T-helper 22 cell (primary cell): ENCODE measurements at places on chromosomes 16 and 17.

DNA sequence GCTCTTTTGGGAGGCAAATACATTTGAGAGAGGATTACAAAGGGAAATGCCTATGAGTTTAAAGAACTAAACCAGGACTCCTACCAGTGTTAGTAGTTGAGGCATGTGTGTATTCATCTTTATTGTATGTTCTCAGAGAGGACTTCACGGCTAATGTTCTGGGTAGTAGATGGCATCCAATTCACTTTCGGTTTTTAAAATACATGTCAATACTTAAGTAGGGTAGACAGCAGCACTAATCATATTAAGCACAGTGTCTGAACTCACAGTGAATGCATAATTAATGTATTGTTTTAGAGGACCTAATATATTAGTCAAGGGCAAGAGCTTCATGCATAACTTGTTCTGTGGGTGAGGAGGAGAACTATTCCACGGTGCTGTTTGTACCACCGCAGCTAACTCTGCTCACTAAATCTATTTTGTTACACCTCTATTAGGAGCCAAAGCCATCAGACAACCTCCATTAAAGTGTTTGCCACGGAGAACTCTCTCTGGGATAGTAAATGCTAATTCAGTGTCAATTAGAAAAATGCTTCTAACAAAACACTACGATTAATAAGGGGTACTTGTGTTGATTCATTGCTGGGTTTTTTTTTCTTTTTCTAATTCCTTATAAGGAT, 56.3 kb downstream of the COX10 start:
- no peak for DNase-seq

DNA sequence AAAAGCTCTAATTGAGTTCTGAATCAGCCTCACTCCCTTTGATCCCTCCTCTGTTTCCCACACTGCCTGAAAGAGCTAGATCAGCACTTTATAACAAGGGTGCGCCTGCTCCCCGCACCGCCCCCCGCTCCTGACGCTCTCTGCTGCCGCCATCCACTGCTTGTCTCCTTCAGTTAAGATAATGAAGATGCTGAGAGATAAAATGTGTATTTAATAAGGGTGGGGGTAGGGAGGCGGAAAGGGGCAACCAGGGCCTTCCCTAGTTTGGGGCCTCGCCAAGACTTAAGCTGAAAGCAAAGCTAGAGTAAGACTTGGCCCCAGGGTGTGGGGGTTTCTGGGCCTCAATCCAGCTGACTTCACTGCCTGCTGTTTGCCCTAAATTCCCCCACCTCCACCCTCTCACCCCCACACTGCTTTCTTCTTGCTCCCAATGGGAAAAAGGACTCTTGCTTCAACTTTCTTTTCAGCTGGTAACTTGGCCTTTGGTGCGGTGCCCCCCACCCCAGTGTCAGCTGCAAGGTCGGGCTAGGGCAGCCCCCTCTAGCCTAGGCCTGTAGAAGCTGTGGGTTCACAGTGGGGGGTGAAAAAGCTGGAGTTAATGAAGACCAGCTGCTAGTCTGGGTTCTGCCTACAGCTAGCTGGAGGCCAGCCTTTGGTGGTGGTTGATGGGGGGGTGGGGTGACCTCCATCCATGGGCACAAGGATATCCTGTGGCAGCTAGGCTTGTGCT, 1.8 kb upstream of the RARA start:
- DNase-seq: no peak

- no peak for DNase-seq
Observed at GRCh38 chr17:35727635-35728034, 3.8 kb upstream of the RASL10B start.

- DNase-seq: no peak
Observed at GRCh38 chr17:27756467-27757371, 43.6 kb downstream of the NOS2 start.

- no peak for DNase-seq
Observed at GRCh38 chr17:17089796-17090641, 47.8 kb downstream of the MPRIP start.

GRCh38 chr16:1764971-1765370, 6.4 kb downstream of the NME3 start:
- DNase-seq: no peak

GRCh38 chr16:3281222-3281820, 2.0 kb upstream of the ZNF263 start:
- DNase-seq: no peak

DNA sequence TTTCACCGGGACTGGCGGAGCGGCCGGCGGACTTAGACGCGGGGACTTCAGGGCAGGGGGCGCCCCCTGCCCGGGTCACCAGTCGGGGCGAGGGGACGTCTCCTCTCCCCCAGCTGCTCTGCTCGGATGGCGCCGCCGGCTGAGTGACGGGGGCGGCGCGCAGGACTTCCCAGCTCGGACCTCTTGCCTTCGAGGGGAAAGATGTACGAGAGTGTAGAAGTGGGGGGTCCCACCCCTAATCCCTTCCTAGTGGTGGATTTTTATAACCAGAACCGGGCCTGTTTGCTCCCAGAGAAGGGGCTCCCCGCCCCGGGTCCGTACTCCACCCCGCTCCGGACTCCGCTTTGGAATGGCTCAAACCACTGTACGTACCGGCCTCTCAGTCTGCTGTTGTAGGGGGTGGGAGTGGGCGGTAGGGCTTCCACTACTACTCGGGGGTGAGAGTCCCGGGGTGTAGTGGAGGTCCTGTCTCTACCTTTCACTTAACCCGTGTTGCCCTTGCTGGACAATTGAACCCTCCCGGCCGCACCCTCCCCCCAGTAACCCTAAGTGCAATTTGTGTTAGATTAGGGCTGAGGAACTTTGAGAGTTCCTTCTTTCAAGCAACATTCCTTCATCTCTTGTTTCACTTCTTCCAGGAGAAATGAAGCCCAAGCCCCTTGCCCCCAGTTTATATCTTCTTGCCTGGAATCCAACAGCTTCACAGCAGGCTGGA, 21.9 kb downstream of the GJD3 start:
- DNase-seq: no peak

DNA sequence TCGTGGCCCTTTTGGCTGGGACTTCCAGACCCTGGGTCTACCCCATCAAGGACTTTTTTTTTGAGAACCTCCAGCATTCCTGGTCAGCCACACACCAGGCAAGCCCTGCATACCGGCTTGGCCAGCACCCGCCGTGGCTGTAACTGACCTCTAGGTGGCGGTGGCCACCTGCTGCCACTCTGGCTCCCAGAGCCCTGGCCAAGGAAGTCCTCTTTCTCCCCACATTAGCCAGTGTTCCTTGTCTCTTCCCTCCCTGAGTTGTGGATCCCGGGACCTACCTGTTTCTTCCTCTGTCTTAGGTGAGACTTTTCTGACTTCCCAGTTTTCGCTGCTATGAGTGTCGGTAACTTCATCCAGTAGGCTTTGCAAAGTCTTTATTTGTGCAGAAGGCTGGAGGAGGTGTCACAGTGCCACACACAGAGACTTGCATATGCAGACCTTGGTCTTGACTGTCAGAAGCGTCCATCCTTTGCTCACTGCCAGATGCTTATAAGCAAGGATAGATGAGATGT, 348.3 kb downstream of the CPPED1 start:
- DNase-seq: no peak

GRCh38 chr16:89829630-89830437, 1.6 kb downstream of the SPIRE2 start:
- DNase-seq: no peak

GRCh38 chr17:62110923-62111484, 45.9 kb upstream of the MED13 start:
- DNase-seq: no peak

- DNase-seq: no peak
Observed at GRCh38 chr16:84883301-84883700, 63.5 kb downstream of the CRISPLD2 start.

- no peak for DNase-seq
Observed at GRCh38 chr17:71055128-71055527, 885.8 kb downstream of the KCNJ2 start.

- DNase-seq: no peak
Observed at GRCh38 chr17:39618246-39618913, 8.4 kb upstream of the PPP1R1B start.

DNA sequence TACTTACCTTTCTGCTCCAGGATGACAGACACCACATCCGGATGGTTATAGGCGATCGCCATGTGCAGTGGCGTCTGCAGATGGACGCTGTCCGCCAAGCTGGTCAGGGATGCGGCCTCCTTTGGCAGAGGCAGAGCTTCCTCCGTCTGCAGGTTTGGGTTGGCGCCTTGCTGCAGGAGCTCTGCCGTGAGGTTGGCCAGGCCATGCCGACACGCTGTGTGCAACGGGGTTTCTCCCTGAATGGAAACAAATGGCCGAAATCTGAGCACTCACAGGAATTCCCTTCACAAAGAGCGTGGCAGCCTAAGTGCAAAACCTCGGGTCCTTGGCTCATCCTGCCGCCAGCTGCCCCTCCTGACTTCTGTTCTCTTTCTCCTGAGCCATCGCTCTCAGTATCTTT, 41.8 kb downstream of the CYB5D2 start:
- no peak for DNase-seq

DNA sequence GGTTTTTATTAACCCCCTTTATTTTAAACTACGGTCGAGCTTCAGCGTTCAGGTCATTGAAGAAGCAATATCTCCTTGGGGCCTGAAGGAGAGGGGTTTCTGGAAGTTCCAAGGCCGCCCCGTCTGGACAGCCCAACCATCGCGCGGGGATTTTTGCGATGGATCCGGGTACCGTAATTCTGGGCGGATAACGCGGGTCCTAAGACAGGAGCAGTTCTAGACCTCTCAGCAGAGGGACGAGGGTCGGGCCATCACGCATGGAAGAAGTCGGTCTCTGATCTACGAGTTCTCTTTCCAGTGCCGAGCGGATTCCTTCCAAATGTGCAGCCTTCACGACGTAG, 3.6 kb downstream of the BORCS6 start:
- DNase-seq: no peak

- DNase-seq: no peak
Observed at GRCh38 chr17:37813751-37814150, 68.9 kb upstream of the HNF1B start.

DNA sequence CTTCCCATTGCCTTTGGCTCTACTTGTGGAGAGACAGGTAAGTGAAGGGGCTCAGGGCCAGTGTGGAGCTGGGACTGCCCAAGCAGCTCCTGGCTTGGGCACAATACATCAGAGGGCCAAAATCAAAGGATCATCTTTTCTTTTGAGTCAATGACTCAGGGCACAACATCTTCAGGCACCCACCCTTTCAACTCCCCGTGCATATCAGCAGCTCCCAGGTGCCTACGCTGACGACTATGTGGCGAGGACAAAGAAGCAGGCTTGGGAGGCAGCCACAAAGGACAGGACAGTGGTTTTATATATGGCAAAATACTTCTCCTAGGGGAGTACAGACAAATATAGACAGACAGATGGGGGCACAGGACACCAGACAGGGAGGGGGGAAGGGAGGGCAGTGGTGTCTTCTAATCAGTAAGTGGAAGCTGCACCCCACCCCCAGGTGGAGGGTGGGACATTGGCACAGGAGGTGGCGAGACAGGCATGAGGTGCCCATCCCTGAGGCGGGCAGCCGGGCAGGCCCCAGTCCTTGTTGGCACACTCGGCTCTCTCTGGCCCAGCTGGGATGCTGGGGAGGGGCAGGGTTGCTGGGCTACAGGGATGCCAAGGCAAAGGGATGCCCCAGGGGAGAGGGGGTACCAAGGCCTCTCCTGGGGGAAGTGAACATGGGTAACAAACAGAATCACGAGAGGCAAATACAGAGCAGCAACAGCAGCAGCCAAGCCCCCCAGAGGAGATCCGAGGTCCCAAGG, 7.7 kb upstream of the ARL5C start:
- no peak for DNase-seq

GRCh38 chr17:34318474-34318873, 761 bp upstream of the CCL8 start:
- no peak for DNase-seq

DNA sequence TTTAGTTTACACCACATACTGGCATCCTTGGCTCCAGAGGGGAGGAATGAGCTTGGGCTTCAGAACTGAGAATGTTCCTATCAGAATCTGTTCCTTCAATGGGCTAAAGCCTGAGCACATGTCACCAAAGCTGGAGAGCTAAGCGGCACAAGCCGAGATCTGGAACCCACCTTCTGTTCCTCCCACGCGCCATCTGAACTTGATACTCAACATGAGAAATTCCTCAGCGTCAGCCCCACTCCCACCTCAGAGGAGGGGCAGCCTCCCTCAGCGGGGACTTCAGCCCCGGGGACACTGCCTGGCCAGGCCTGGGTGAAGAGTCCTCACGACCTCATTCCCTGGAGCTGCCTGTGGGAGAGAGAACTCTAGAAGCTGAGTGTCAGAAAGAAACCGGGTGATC, 22.8 kb upstream of the SLC47A1 start:
- no peak for DNase-seq

- DNase-seq: no peak
Observed at GRCh38 chr17:28756049-28756804, 12.4 kb downstream of the TRAF4 start.

GRCh38 chr17:30395398-30396022, 16.8 kb downstream of the CPD start:
- DNase-seq: no peak

GRCh38 chr16:19830902-19831560, 53.6 kb downstream of the GPRC5B start:
- DNase-seq: no peak

DNA sequence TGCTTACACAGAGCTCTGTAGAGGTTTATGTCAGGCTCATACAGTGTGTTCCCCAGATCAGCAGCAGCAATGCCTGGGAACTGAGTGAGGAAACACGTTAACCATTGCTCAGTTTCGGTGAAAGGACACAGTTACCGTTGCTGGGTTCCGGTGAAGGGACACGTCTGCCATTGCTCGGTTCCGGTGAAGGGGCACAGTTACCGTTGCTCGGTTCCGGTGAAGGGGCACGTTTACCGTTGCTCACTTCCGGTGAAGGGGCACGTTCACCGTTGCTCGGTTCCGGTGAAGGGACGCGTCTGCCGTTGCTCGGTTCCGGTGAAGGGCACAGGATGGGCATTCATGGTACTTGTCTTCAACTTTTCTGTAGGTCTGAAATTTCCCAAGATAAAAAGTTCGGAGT, 81.7 kb downstream of the MRM3 start:
- DNase-seq: no peak
